WTC11 (cell line): ENCODE measurements at places on chromosomes 5 and 9. TPM values are rescaled to one million over a fixed set of nuclear protein-coding genes. Genes with fewer than 3 reads are reported as not detected.

Gene STPG3
- total RNA-seq = 0.21 to 0.26 TPM in 2 of 3 replicates, not detected in the other

Gene C9orf153
- total RNA-seq = 0.21 to 0.53 TPM in 2 of 3 replicates, not detected in the other

- H3K4me3 ChIP-seq = no peak overlapping the region
- H3K27me3 ChIP-seq = no peaks in the 10 kb centered on the region
- H3K4me1 ChIP-seq = no peaks in the 10 kb centered on the region
- no peak overlapping the region for H3K27ac ChIP-seq
Observed at GRCh38 chr5:83510260-83510659, 38.7 kb downstream of the VCAN start.

Gene WDR38
- total RNA-seq = not detected in 3 replicates

Gene COL5A1
- 13.5 to 17.7 TPM (median 16.4 TPM) in 3 replicates for total RNA-seq

Gene PCAT7
- 6.5 to 7.4 TPM (median 7.4 TPM) in 3 replicates for total RNA-seq

GRCh38 chr5:107665036-107665570, 5.6 kb downstream of the EFNA5 start:
- H3K27ac ChIP-seq = no peak overlapping the region
- DNase-seq = no peak
- no peak overlapping the region for H3K4me3 ChIP-seq

- DNase-seq = no peak
- no peaks in the 10 kb centered on the region; the same call in 1 of the 2 replicates for H3K27me3 ChIP-seq
- H3K27ac ChIP-seq = no peak overlapping the region
- H3K4me1 ChIP-seq = peaks cover 8% of the 10 kb centered on the region
Observed at GRCh38 chr5:172395483-172395882, 58.8 kb downstream of the SH3PXD2B start.

GRCh38 chr5:128376577-128376976, 161.5 kb downstream of the FBN2 start:
- H3K36me3 ChIP-seq = no peaks in the 10 kb centered on the region
- no peak overlapping the region for H3K4me3 ChIP-seq
- H3K4me1 ChIP-seq = no peaks in the 10 kb centered on the region

Gene CARTPT
- total RNA-seq = not detected in 3 replicates

DNA sequence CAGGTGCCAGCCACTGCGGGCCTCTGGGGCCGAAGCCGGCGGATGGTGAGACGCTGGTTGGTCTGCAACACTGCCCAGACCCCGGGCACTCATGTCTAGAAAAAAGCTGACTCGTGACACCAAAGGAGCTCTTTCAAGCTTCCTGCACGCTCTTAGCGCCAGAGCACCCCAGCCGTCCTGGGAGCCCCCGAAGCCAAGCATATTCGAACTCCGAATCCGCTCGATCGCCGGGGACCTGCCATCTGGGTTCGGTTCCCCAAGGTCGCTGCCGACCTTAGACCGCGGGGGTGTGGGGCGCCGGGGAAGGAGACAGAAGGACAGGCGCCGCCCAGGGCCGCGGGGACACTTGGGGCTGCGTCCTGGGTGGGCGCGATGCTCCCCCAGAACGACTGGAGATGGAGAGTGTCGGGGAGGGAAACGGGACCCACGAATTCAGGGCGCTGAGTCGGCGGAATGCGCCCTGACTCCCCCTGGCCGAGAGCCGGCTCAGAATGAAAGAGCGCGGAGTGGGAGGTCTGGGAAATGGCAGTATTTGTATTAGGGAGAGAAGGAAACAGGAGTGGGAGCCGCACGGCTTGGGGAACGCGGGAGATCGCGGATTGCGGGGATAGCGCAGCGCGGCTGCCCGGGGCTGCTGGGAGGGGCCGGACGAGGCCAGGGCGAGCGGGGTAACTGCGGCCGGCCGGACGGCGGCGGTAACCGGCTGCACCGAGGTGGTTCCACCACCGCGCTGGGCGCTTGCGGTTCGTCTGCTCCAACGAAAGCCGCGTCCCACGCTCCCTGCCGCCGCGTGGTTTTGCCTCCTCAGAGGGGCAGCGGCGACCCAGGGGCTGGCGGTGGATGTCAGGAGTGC, 20.1 kb upstream of the MARCHF6 start:
- H3K4me1 ChIP-seq = no peaks in the 10 kb centered on the region

DNA sequence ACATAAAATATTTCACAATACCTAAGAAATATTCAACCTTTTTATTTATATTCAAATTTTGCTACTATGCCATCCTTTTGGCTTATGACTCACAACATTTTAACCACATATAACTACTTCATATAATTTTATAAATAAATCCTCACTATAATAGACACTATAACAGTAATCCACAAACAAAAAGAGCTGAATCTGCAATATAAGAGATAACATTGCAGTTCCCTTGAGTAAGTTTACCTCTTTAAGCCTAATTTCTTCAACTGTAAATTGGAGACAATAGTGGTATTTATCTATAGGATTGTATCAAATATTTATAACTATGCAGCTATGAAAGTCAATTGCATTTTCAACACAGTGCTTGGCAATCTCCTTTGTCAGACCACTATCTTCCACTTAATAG, 1084.5 kb downstream of the NR2F1-AS1 start:
- no peaks in the 10 kb centered on the region for H3K4me1 ChIP-seq
- H3K4me3 ChIP-seq = no peak overlapping the region
- H3K36me3 ChIP-seq = no peaks in the 10 kb centered on the region
- no peaks in the 10 kb centered on the region for H3K27me3 ChIP-seq

GRCh38 chr5:158514319-158514985, 585.3 kb downstream of the EBF1 start:
- no peaks in the 10 kb centered on the region for H3K27me3 ChIP-seq
- no peak for DNase-seq
- H3K36me3 ChIP-seq = no peaks in the 10 kb centered on the region
- H3K27ac ChIP-seq = no peak overlapping the region

DNA sequence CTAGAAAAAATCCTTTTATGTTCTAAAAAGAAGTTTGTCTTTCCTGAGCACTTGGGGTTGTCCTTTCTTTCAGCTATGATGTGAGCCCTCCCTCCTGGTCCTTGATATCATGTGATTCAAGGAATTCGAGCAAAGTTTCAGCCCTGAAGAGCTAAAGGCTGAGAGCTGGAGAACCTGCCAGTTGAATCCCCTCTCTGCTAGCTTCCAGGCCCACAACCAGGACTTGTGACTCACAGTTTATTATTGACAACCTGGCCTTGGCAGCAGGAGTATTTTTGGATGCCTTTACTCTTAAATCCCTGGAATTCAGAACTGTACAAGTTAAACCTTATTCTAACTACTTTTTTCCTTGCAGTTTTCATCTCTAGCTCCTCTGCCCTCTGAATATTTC, 182.8 kb downstream of the SPOCK1 start:
- H3K4me1 ChIP-seq = peaks cover 21% of the 10 kb centered on the region
- H3K27me3 ChIP-seq = no peaks in the 10 kb centered on the region
- H3K36me3 ChIP-seq = no peaks in the 10 kb centered on the region
- H3K27ac ChIP-seq = no peak overlapping the region
- no peak for DNase-seq

- H3K4me3 ChIP-seq = no peak overlapping the region
- no peaks in the 10 kb centered on the region for H3K36me3 ChIP-seq
- H3K27ac ChIP-seq = no peak overlapping the region
Observed at GRCh38 chr5:142500227-142500905, 175.5 kb upstream of the SPRY4 start.

Gene FOXD4
- 0.13 to 0.25 TPM (median 0.21 TPM) in 3 replicates for total RNA-seq

DNA sequence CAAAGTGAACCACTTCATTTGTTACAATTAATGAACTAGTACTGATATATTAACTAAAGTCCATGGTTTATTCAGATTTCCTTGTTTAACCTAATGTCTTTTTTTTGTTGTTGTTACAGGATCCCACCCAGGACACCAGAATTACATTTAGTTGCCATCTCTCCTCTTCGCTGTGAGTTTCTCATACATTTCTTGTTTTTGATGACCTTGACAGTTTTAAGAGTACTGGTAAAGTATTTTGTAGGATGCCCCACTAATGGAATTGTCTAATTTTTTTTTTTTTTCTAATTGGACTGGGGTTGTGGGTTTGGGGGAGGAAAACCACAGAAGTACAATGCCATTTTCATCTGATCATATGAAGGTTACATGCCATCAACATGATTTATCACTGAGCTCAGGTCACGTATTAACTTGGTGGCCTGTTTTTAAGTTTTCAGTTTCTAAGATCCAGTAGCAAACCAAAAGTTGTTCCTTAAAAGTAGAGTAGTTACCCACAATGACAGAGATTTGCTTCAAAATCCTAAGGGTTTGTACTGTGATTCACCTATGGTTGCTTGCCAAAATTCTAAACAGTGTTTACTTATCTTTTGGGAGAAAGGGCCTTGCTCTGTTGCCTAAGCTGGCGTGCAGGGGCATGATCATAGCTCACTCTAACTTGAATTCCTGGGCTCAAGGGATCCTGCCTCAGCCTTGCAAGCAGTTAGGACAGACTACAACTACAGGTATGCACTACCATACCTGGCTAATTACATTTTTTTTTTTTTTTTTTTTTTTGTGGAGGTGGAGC, 4.5 kb upstream of the OTULIN start:
- no peak for DNase-seq
- no peak overlapping the region for H3K27ac ChIP-seq
- no peaks in the 10 kb centered on the region for H3K36me3 ChIP-seq
- peaks cover 6% of the 10 kb centered on the region for H3K4me1 ChIP-seq

Gene ARID3C
- 0.14 to 0.23 TPM (median 0.15 TPM) in 3 replicates for total RNA-seq

GRCh38 chr5:55004729-55005128, 19.3 kb upstream of the GZMK start:
- peaks cover 4% of the 10 kb centered on the region; the same call in 1 of the 2 replicates for H3K27me3 ChIP-seq
- no peaks in the 10 kb centered on the region for H3K36me3 ChIP-seq
- no peak overlapping the region for H3K4me3 ChIP-seq
- no peak for DNase-seq

Gene PCDHGB6
- total RNA-seq = 6.0 to 6.7 TPM (median 6.1 TPM) in 3 replicates

DNA sequence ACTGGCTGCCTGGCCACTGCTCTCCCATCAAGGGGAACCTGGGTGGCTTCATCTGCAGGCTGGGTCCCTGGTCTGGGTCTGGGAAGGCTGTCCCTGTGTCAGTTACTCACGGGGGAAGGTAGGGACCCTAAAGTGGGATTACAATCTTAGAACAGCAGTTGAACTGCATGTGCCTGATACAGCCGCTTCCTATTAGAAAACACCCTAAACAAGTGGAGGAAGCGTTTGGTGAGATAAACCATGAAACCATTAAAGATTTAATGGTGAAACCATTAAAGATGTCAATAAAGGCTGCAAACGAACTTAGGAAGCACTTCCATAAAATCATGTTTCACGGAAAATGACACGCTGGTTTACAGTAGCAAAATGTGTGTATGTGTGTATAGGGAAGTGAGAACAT, 2.5 kb upstream of the GFI1B start:
- peaks cover 19% of the 10 kb centered on the region for H3K4me1 ChIP-seq
- H3K27me3 ChIP-seq = peaks cover 60% of the 10 kb centered on the region
- no peak for DNase-seq
- H3K36me3 ChIP-seq = no peaks in the 10 kb centered on the region
- no peak overlapping the region for H3K27ac ChIP-seq

DNA sequence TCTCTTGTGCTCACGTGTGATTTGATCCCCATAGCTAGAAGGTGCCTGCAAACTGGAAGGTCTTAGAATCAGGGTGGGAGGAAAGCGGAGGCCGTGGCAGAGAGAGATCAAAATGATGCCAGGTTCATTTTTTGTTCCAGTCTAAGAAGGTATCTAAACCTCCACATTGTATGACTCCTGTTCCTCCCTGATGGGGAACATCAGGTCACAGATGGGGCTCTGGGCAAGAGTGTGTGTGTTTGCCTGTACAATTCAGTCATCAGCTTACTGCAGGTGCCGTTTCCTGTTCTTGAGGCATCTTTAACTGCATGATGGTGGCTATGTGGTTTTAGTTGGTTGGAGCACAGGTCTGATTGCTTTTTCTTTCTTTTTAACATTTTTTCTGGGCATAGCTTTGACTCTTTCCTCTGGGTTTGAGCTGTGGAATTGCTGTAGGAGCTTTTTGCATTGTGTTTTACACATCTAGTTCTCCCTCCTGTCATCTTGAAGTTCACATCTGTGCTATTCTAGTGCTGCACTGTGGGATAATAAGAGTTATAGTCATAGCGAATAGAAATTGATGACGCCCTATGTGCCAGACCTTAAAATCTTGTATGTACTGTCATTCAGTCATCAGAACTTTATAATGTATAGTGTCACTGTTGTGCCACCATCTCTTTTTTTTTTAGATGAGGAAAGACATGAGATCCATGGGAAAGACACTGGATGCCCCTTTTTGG, 30.8 kb downstream of the ARHGAP26 start:
- H3K36me3 ChIP-seq = no peaks in the 10 kb centered on the region
- H3K4me3 ChIP-seq = no peak overlapping the region
- H3K27ac ChIP-seq = no peak overlapping the region
- no peak for DNase-seq
- no peaks in the 10 kb centered on the region for H3K27me3 ChIP-seq

- H3K4me3 ChIP-seq = no peak overlapping the region
- DNase-seq = no peak
- no peaks in the 10 kb centered on the region for H3K36me3 ChIP-seq
- H3K27ac ChIP-seq = peak overlapping the region; percentile 60; the same call in 1 of the 2 replicates
- peaks cover 43% of the 10 kb centered on the region for H3K4me1 ChIP-seq
- no peaks in the 10 kb centered on the region; the same call in 1 of the 2 replicates for H3K27me3 ChIP-seq
Observed at GRCh38 chr5:149405550-149406202, 26.6 kb upstream of the IL17B start.

- H3K4me1 ChIP-seq = peaks cover 3% of the 10 kb centered on the region
- no peak overlapping the region for H3K27ac ChIP-seq
- H3K4me3 ChIP-seq = no peak overlapping the region
- no peak for DNase-seq
- H3K27me3 ChIP-seq = peaks cover 23% of the 10 kb centered on the region
Observed at GRCh38 chr5:180595381-180596114, 4.2 kb upstream of the SCGB3A1 start.

- no peaks in the 10 kb centered on the region for H3K36me3 ChIP-seq
- H3K27me3 ChIP-seq = peaks cover 53% of the 10 kb centered on the region
- no peak overlapping the region for H3K27ac ChIP-seq
- H3K4me3 ChIP-seq = no peak overlapping the region
- no peak for DNase-seq
- H3K4me1 ChIP-seq = no peaks in the 10 kb centered on the region
Observed at GRCh38 chr5:159242656-159243055, 20.4 kb upstream of the UBLCP1 start.

Gene OLFM1
- total RNA-seq = 31.8 to 37.6 TPM (median 31.9 TPM) in 3 replicates

- no peaks in the 10 kb centered on the region for H3K27me3 ChIP-seq
- no peak overlapping the region for H3K27ac ChIP-seq
- H3K36me3 ChIP-seq = peaks cover 28% of the 10 kb centered on the region
- H3K4me3 ChIP-seq = no peak overlapping the region
- H3K4me1 ChIP-seq = peaks cover 11% of the 10 kb centered on the region
Observed at GRCh38 chr5:177025101-177025601, 2.7 kb downstream of the ZNF346 start.

GRCh38 chr9:38195737-38196161, 126.7 kb upstream of the SHB start:
- no peaks in the 10 kb centered on the region for H3K36me3 ChIP-seq
- H3K4me3 ChIP-seq = no peak overlapping the region
- H3K27ac ChIP-seq = no peak overlapping the region
- peaks cover 63% of the 10 kb centered on the region for H3K27me3 ChIP-seq

- H3K27me3 ChIP-seq = peaks cover 5% of the 10 kb centered on the region
- DNase-seq = no peak
- peaks cover 43% of the 10 kb centered on the region for H3K4me1 ChIP-seq
- H3K27ac ChIP-seq = no peak overlapping the region
- H3K36me3 ChIP-seq = no peaks in the 10 kb centered on the region
- no peak overlapping the region for H3K4me3 ChIP-seq
Observed at GRCh38 chr5:169805527-169805934, 168.5 kb downstream of the DOCK2 start.

- no peak for DNase-seq
- no peaks in the 10 kb centered on the region for H3K36me3 ChIP-seq
- H3K27ac ChIP-seq = no peak overlapping the region
- no peaks in the 10 kb centered on the region for H3K27me3 ChIP-seq
Observed at GRCh38 chr9:130159057-130159456, 13.1 kb upstream of the NCS1 start.

Gene SAXO1
- total RNA-seq = 0.02 to 0.09 TPM (median 0.09 TPM) in 3 replicates

- peak overlapping the region; percentile 62; the same call in 1 of the 2 replicates for H3K4me3 ChIP-seq
- H3K27me3 ChIP-seq = peaks cover 10% of the 10 kb centered on the region
- no peak for DNase-seq
- no peaks in the 10 kb centered on the region for H3K36me3 ChIP-seq
Observed at GRCh38 chr9:133144904-133145851, 18.5 kb downstream of the GBGT1 start.
